ENCODE measurements at places on chromosomes 6 and 20.

- DNase-seq: no peak
These were observed 82.7 kb upstream of the FABP7 start for GRCh38 chr6:122696853-122697252.

DNA sequence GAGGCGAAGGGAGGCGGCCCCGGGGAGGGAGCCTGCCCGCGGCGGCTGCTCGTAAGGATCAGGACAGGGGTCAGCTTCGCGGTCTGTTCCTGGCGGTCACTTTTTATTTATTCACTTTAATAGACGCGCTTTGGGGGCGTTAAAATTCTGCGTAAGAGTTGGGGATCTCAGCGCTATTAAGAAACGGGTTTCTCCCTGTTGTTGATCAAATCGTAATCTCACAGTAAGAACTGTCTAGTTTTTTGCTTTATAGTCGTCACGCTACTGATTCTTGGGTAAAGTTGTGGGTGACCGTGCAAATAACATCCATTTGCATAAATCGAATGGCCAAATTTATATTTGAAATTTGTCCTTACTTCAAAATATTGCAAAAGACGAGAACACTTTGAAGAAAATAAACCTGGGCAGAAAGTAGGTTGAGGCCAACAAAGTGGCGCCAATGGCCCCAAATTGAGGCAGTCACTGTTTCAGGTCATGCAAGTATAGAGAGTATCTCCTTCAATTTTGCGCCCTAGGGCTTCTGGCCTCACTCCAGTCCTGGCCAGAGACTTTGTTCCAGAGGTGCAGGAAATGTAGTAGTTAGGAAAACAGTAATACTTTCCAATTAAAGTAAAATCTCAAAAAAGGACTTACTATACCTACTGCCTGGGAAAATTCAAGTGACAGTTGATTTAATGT, 963 bp upstream of the RMND1 start:
- no peak for DNase-seq

- peak; percentile 22 for DNase-seq
These were observed 155.7 kb upstream of the PRSS16 start for GRCh38 chr6:27091661-27092315.

- no peak for DNase-seq
These were observed 374.4 kb downstream of the UTRN start for GRCh38 chr6:144659202-144660182.

DNA sequence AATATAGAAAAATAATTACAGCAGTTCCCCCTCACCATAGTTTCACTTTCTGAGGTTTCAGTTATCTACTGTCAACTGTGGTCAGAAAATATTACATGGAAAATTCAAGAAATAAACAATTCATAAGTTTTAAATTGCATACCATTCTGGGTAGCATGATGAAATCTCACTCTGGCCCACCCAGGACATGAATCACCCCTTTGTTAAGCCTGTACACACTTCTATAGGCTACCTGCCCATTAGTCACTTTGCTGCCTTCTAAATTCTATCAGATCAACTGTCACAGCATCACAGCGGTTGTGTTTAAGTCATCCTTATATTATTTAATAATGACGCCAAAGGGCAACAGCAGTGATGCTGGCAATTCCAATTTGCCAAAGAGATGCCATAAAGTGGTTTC, 140.3 kb upstream of the RUNX2 start:
- no peak for DNase-seq

- no peak for DNase-seq
These were observed 24.8 kb downstream of the ZNF311 start for GRCh38 chr6:28980137-28980851.

DNA sequence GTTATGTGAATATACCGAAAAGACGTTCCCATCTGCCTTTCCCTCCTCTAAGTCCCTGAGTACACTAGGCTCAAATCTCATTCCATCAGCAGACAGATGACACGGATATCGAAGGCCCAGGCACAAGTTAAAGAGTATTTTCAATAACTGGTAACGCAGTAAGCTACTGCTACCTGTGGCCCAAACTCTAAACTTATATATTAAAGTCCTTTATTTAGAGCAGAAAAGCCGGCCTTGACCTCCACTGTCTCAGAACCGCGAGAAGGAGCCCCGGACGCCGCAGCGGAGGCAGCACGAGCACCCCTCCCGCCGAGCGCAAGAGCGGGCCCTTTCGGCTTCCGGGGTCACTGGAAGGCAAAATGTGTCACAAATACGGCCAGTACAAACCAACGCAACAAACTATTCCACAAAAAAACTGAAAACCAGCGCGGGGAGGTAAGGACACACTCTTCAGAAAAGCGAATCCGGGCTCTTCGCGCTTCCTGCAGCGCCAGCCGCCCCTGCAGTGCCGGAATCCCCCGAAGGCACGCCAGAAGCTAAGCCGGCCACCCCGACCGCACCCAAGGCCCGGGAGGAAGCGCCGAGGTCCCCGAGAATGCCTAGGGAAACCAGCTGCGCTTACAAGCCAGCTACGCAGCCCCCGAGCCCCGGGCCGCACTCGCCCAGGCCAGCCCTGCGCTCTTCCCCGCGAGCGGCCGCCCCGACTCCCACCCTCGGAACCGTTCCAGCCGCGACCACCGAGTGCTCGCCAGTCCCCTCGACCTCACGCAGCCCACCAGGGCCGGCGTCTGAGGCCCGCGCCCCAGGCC, 681 bp downstream of the DIDO1 start:
- DNase-seq: peak; percentile 48

DNA sequence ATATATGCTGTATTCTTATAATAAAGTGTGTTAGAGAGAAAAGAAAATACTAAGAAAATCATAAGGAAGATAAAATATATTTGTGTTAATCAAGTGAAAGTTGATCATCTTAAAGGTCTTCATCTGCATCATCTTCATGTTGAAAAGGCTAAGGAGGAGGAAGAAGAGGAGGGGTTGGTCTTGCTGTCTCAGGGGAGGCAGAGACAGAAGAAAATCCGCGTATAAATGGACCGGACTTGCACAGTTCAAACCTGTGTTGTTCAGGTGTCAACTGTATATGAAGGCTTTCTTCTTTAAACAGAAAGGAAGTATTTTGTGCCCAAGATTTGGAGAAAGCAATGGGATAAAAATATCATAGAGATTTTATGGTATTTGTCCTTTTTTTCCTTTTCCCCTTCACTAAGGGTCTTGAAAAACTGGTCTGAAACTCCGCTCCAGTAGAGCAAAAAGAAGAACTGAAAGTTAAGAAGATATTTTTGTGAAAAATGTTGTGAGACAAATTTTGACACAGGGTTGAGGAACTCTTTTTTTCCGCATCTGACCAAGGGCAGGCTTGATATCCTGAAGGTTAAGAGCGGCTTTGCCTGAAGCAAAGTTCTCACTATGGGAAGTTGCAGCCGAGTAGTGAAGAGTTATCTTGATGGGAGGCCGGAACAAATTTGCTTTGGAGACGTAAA, 350.7 kb downstream of the LAMA2 start:
- DNase-seq: no peak

Measured in GM12892 (cell line).